ENCODE measurements at places on chromosomes 3 and 15.

DNA sequence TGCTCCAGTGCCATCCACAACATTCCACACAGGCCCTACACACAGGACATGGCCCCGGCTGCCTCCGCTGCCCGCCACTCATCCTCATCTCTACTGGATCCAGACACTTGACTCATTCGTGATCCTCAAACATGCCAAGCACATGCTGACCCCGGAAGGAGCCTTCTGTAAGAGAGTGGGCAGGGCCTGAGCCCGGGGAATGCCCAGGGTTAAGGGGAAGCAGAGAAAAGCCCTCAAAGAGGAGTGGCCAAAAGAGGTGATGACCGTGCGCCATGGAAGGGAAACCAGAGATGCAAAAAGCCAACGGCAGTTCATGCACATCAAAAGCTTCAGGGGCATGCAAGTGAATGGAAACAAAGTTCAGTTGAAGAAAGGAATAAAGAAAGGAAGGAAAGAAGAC lies 46.1 kb downstream of the RFTN1 start:
- DNase-seq, result no peak

GRCh38 chr3:157275832-157276231 lies 115.9 kb upstream of the CCNL1 start:
- no peak for DNase-seq

GRCh38 chr3:18295171-18295920 lies 129.8 kb downstream of the SATB1 start:
- DNase-seq, result no peak

GRCh38 chr3:72533591-72534473 lies 314.4 kb downstream of the SHQ1 start:
- DNase-seq, result no peak

GRCh38 chr3:101512396-101512645 lies 691 bp downstream of the SENP7 start:
- DNase-seq, result no peak

DNA sequence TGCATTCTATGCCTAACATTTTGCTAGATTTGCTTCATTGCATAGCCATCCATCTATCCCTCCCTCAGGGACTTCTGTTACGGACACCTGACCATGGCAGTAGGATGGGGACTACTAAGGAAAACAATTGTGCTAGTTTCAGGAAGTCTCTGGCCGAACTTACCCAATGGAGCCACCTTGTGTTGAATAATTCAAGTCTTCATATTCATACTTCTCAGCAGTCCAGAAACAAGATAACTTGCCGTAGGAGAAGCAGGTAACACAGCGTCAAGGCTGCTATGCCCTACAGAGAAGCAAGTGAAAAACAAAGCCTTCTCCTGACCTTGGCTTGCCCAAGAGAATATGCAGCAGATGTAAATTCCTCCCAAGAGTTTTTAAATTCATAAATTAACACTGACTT lies 685.3 kb downstream of the GRM7 start:
- no peak for DNase-seq

- DNase-seq, result no peak
Observed at GRCh38 chr15:40320931-40321371, 2.5 kb upstream of the INAFM2 start.
